ENCODE measurements at places on chromosomes 5 and 9.

DNA sequence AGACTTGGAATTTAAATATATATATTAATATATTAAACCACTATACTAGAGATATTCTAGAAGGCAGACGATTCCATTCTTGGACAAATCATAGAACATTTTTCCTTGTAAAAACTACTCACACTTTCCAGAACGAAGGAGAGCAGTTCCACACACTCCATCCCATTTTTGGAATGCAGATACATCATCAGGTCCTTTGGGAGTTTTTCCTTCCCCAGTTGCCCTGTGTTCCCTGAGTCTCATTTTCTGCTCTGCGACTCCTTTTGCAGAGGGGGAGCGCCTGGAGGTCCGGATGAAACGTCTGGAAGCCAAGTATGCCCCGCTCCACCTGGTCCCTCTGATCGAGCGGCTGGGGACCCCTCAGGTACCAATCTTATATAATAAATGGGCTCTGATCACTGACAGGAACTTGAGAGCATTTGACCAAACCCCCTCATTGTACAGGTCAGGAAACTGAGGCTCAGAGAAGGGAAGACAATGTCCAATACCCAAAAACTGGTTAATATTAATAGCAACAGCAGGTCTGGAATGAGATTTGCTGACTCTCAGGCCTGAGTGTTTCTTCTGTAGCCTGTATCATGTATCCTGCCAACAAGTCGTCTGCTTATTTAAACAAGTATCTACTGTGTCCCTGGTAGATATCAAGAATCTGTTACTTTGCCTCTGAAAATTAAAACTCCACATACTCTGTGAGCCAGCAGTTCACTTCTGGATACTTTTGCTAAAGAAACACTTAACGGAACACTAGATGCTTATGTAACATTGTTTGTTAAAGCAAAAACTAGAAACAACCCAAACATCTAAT, 76.8 kb upstream of the NIPAL4 start:
- DNase-seq = no peak

DNA sequence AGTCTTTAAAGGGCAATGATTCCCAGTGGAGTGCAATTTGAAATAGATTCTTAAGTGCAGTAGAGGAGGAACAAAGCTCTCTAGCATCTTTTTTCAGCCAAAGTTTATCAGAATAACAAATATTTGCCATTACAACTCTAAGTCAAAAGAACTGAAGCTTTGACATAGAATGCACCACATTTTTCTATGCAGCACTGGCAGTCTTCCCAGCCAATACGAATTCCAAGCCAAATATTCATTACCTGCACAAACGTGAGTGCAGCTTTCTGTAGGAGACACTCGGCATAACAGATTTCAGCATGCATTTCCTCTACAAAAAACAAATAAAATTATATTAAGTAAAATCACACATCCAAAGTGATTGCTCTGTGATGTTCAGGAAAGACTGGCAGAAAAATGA, 103.4 kb downstream of the TTC39B start:
- DNase-seq = no peak

DNA sequence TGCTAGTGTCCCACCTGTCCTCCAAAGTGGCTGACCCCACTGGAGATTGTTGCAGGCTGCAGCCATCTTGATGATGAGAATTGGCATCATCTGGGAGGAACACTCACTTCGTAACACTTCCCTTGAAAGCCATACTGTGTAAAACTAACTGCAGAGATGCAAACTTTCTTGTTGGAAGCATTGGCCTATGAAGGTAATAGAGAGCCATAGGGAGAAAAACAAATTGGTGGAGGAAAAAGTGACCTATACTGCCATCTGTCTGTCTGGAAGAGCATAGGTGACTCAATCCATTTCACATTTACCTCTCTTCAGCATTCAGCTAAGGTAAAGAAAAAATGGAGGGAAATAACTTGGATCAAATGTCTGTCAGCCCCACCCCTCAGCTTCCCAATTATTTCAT, 473.4 kb downstream of the NTRK2 start:
- DNase-seq = no peak

GRCh38 chr5:53246042-53246836, 136.7 kb upstream of the MOCS2 start:
- no peak for DNase-seq

GRCh38 chr5:112367400-112367799, 51.7 kb downstream of the EPB41L4A start:
- DNase-seq = no peak

DNA sequence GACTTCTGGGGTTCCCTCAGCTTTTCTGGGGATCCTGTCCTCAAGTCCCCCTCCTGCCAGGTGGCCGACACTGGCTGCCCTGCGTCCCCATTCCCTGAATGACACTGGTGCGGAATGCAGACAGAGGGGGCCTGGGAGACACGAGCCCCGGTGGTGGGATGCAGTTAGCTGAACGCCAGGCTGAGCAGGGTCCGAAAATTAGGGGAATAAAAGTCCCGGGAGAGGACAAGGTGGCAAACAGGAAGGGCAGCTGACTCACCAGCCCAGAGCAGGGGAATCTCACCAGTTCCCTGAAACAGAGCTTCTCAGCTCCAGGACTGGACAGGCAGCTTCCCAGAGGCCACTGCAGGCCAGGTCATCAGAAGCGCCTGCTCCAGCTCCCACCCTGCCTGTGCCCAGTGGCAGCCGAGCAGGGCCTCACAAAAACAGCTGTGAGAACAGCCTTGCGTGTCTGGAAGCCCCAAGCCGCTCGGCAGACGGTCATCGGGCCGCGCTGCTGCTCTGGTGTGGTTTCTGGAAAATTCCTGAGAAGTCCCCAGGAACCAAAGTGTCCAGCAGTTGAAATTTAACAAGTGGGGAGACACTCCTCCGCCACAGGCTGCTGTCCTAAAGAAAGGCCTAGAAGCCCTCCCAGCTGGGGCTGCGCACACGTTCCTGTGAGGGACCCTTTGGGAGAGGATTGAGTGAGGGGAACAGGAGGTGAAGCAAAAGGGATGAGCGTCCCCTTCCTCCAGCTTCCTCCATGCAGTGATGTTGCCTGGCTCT, 47.6 kb upstream of the EXOC3 start:
- DNase-seq = peak; percentile 68

- DNase-seq = no peak
Measured at GRCh38 chr5:102873379-102873932, 118.4 kb downstream of the PAM start.

DNA sequence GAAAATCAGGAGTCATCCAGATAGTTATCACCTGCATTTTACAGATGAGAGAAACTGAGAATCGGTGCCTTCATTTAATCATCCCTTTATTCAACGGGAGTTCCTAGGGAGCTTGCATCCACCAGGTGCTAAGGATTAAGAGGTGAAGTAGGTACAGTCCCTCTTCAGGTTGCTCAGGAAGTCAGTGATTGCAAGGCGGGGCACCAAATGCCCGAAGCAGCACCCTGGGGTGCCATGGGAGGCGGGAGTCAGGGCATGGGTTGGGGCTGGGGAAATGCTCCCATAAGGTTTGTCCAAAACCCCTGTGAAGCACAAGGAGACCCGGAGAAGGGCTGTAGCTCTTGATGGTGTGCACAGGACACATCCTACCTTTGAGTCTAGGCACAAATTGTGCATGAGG, 98.8 kb upstream of the KLF4 start:
- no peak for DNase-seq

DNA sequence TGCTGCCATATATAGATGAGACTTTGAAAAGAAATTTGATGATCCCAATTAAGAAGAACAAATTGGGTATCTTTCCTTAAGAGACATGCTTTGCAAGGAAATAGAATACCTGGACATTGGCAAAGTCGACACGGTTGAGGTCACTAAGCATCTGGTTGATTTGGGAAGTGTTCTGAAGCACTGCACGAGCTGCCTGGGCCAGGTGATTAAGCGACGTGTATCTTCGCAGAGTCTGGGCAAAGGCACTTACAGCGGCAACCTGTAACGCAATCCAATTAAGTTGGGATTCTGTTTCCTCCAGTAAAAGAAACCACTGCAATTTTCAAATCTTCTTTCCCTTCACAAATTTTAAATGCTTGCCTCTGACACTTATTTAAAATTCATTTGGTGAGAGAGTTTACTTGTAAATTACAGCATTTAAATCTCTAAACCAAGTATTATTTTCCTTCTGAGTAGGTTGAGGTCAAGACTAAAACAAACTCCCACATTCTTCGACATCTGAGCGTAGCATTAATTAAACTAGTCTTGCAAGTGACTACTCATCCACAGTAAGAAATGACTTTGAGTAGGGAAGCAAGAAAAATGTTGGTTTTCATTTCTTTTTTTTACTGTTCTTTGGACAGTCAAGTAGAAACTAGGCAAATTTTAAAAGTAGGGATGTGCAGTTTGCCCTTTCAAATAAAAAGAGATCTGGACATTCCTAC, 262.8 kb downstream of the RFX3 start:
- no peak for DNase-seq

DNA sequence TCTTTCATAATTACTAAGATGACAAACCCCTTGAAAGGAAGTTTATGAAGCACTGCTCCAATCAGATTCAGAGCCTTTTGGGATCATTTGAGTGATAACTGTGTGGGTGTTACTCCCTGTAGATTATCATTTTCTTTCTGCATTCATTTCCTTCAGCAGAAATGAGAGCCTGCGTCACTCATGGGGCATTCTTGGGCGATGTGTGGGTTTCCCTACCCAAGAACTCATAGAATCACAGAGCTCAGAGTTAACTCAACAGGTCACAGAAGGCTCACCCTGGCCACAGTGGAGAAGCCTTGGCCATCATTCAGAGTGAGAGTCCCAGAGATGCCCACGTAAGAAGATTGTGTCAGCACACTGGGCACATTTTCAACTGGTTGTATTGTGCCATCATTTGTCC, 401.9 kb downstream of the TLE4 start:
- DNase-seq = no peak

DNA sequence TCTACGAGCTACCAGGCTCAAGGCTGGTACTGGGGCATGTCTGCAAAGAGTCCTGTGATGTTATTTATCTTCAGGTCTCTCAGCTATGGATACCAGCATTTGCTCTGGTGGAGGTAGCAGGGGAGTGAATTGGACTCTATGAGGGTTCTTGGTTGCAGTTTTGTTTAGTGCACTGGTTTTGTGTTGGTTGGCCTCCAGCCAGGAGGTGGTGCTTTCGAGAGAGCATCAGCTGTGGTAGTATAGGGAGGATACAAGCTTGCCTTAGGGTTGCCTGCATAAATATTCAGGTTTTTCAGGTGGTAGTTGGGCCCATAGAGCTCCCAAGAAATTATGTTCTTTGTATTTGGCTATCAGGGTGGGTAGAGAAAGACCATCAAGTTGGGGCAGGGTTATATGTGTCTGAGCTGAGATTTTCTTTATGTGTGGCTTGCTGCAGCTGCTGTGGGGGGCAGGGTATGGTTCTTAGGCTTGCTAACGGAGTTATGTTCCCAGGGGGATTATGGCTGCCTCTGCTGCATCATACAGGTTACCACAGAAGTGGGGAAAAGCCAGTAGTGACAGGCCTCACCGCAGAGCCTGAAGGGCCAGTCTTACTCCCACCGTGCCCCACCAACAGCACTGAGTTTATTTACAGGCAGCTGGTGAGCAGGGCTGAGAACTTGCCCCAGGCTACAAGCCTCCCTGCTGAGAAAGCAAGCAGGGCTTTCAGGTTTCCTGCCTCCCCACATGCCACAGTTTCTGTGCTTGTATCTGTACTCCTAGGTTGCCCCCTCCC, 9.7 kb upstream of the RIOK2 start:
- no peak for DNase-seq

GRCh38 chr5:166062719-166063118, 2228.7 kb upstream of the WWC1 start:
- no peak for DNase-seq

GRCh38 chr5:177403102-177403791, 2.8 kb upstream of the PFN3 start:
- no peak for DNase-seq

- no peak for DNase-seq
Measured at GRCh38 chr5:135696317-135696716, 117.5 kb upstream of the CXCL14 start.

DNA sequence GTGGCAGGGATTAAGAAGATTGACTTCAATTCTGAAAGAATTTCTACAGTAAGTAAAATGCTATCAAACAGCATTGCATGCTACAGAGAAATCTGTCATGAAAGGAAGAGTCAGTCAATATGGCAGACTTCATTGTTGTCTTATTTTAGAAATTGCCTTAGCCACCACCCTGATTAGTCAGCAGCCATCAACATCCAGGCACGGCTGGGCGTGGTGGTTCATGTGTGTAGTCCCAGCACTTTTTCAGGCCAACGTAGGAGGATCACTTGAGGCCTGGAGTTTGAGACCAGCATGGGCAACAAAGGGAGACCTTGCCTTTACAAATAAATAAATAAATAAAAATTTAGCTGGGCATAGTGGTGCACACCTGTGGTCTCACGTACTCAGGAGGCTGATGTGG, 46.6 kb downstream of the RMI1 start:
- DNase-seq = no peak

GRCh38 chr5:136104306-136104965, 28.2 kb upstream of the SMAD5 start:
- DNase-seq = no peak

DNA sequence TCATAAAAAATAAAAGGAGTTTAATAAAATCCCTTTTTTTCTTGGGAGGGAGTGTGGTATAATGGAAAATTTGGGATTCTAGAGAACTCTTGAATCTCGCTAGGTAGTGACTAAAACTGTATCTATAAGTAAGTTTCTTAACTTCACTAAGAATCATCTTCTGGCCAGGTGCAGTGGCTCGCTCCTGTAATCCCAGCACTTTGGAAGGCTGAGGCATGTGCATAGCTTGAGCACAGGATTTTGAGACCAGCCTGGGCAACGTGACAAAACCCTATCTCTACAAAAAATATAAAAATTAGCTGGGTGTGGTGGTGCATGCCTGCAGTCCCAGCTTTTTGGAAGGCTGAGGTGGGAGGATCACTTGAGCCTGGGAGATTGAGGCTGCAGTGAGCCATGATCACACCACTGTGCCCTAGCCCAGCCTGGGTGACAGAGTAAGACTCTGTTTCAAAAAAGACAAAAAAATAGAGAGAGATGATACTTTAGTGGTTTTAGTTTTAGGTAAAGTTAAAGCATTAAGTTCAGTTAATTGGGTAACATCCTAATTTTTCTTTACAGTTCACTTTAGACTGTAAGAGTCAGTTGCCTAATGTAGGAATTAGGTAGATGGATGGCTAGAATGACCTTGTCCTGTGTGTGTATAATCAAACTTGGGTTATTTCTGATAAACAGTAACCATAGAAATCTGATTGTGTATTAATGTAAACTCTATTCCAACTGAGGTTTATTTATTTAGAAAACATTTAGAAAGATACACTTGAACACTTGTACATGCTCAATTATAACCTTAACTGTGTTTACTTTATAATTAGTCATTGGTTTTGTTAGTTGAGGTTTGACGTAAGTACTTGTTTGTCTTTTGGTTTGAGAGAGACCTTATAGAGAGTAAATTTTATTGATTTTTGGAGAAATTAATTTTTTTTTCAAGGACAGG, 17.8 kb downstream of the UNC13B start:
- DNase-seq = no peak

Data from left forelimb (tissue), 1 donor.